ENCODE measurements at places on chromosomes 16 and 17. TPM values are rescaled to one million over a fixed set of nuclear protein-coding genes. Genes with fewer than 3 reads are reported as not detected.

The CIBAR2 gene
- total RNA-seq = not detected

The ADAP2 gene
- 0.75 TPM for total RNA-seq

The PRSS22 gene
- total RNA-seq = not detected

- DNase-seq = no peak
Observed at GRCh38 chr16:89984216-89984615, 35.0 kb downstream of the DBNDD1 start.

DNA sequence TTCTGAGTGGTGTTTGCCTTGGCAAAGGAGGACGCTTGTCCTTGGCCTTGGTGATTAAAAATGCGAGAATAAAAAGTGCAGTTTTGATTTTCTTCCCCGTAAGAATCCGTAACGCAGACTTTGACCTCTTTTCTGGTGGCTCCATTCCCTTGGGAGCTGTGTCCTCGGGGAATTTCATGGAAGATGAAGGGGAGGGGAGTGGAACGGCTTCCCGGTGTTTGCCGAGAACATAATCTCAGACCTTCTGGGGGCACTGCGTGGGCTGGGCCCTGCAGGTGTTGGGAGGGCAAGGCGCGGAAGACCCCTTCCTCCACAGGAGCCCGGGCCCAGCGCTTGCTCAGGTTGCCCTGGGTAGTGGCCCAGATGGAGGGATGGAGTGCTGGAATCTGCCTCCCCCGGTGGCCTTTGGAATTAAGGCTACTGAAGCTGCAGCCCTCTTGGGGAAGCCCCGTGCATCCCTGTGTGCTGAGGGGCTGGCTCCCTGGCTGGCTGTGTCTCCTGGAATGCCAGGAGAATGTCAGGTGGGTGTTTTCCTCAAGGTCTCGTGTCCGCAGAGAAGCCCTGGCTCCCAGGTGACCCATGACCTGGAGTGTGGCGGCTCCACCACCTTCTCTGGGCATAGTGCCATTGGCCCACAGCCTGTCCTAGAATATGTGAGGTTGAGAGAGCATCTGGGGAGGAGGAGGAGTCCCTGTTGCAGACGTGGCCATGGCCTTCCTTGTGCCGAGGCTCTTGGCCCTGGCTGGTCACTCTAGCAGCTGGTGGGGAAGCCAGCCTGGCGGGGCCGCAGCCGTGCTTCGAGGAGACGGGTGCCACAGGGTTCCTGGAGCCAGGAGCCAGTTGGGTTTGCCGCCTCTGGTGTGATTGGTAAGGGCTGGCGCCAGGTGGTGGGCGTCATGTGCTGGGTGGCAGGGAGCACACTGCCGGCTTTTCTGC lies 3.1 kb downstream of the BAIAP2 start:
- DNase-seq = no peak

DNA sequence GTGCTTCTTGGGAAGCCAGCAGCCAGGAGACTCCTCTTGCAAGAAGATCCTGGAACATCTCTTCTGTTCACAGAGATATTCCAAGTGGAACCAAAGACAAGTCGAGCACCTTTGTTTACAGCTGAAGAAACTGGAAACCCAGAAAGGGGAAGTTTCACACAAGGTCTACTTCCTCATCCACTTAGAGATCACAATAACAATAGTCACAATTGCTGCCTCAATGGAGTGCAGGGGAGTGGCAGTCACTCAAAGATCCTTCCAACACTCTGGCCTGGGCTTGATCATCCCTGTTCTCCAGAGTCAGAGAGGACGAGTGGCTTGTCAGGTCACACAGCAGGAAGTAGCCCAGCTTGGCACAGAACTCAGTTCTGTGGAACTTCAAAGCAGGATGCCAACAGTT lies 46.9 kb upstream of the SIAH1 start:
- no peak for DNase-seq
